Body of pancreas (tissue), 4 donors: ENCODE measurements at places on chromosomes 11 and 22. TPM values are rescaled to one million over a fixed set of nuclear protein-coding genes. Genes with fewer than 3 reads are reported as not detected.

Gene TNNT3
- total RNA-seq: not detected

GRCh38 chr22:48477031-48477721 is 1350.5 kb downstream of the BRD1 start:
- no peaks in the 10 kb centered on the region for H3K36me3 ChIP-seq
- no peaks in the 10 kb centered on the region for H3K27me3 ChIP-seq
- no peak overlapping the region for H3K27ac ChIP-seq
- no peak overlapping the region for H3K4me3 ChIP-seq

Gene SERHL2
- total RNA-seq: 2.6 TPM

GRCh38 chr11:128948583-128948982 is 5.9 kb upstream of the TP53AIP1 start:
- H3K27me3 ChIP-seq: no peaks in the 10 kb centered on the region
- no peaks in the 10 kb centered on the region for H3K36me3 ChIP-seq
- H3K4me3 ChIP-seq: no peak overlapping the region
- no peak for DNase-seq
- H3K4me1 ChIP-seq: peaks cover 10% of the 10 kb centered on the region

Gene CRYBB3
- not detected for total RNA-seq

DNA sequence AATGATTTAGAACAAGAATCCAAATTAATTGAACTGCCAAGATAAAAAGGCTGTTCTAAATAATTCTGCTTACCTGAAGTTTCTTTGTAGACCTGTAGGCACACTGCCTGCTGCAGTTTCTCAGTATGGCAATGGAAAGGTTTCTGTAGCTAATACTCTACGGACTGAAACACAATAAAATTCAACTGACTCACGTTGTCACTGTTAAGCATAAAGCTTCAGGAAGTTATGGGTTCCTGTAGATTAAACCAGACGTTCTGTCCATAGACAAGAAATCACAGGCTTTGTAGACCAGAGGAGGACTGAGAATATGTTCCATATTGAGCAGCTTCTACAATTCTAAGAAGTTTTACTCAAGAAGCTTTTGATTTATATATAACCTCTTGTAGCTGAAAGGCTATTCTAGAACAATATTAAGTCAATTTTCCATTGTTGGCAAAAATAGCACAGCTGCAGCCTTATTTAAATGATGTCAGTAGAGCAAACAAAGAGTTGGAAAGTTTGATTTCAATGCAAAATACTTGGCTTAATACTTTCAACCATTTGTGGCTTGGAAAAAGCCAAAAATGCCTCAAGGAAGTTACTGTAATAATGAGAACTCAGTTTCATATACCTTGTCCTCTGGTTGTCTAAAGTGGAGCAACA is at the start of gene GLYATL2:
GLYATL2 (minus strand) TSS at position 344 of the 645 bp plus-strand sequence. CDS start 5,092 bp downstream, outside the sequence.
- H3K36me3 ChIP-seq: no peaks in the 10 kb centered on the region
- peaks cover 11% of the 10 kb centered on the region for H3K4me1 ChIP-seq
- no peaks in the 10 kb centered on the region for H3K27me3 ChIP-seq
- H3K4me3 ChIP-seq: no peak within 1 kb of the TSS
- no peak within 1 kb of the TSS for H3K27ac ChIP-seq
- no peak for DNase-seq

DNA sequence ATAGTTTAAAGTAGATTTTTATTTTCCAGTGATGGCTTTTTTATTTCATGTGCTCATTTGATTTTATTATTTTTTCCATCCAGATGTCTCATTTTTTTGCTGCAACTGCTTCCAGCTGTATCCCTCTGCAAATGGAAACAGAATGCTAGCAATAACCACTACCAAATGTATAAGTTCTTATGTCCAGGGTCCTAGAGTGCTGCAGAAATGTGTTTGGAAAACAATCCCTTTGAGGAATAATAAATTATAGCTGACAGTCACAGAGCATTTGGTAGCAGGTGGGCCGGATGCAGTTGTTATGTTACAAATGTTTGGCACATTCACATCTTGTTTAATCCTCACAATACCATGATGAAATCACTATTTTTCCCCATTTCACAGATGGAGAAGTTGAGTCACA is 300.7 kb upstream of the PDGFD start:
- H3K4me1 ChIP-seq: no peaks in the 10 kb centered on the region
- DNase-seq: no peak
- H3K27me3 ChIP-seq: no peaks in the 10 kb centered on the region
- no peak overlapping the region for H3K4me3 ChIP-seq
- H3K27ac ChIP-seq: no peak overlapping the region

DNA sequence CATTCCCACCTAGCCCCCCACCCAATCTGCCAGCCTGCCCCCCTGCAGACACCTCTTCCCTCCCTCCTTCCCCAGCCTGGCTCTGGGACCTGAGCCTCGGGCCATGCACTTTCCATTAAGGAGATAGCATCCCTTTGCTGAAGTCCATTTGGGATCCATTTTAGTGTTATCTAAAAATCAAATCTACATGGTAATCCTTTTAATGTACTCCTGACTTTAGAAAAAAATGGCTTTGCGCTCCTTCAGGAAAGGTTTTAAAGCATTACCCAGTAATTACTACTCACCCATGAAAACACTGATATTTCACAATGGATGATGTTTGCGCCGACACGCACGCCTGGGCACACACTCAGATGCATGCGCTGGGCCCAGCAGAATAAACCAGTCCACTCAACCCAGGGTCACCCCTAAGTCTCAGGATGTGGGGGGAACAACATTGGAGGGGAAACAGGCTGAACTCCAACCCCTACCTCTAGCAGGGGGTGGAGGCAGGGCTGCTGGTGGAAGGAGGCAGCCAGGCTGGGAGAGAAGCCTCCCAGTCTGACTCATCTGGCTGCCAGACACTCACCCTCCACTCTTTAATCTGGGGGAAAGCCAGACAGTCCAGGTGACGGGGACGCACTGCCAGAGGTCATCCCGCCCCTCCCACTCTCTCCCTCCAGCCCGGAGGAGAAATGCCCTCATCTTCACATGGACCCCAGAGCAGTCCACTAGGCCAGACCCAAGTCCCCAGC is 29.8 kb downstream of the LMO1 start:
- no peak for DNase-seq
- H3K36me3 ChIP-seq: no peaks in the 10 kb centered on the region
- H3K27me3 ChIP-seq: no peaks in the 10 kb centered on the region
- peaks cover 12% of the 10 kb centered on the region for H3K4me1 ChIP-seq
- H3K4me3 ChIP-seq: no peak overlapping the region

Gene OPCML
- total RNA-seq: under 0.01 TPM

DNA sequence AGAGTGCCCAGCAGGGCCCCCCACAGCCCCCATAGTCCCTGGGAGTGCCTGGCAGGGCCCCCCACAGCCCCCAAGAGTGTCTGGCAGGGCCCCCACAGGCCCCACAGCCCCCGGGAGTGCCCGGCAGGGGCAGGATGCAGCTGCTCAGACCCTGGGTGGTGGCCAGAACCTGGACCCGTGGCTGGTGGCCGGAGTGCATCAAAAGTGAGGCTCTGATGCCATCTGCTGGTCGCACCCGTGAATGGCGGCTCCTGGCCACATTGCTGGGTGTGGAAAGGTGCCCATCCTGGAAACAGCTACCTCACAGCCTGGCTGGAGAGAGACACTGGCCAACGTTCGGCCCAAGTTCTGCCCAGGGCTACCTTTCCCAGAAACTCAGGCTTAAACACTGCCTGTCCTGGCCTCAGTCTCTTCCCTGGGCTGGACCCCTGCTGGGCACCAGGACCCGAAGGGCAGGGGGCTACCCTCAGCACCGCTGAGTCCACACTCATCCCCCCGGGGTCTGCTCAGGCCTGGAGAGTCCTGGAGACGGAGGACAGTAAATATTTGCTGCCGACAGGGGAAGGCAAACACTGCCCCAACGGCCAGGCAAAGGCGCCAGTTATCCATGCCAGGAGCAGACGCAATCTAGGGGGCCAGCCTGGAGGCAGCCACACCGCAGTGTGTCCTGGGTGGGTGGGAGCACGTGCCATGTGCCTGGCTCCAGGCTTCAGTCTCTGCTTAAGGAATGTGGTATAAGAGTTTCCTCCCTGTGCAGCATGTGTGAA is 4.4 kb downstream of the INS start:
- peaks cover 3% of the 10 kb centered on the region for H3K4me1 ChIP-seq
- no peak overlapping the region for H3K27ac ChIP-seq

Gene SCARF2
- total RNA-seq: 9.9 TPM

- no peaks in the 10 kb centered on the region for H3K36me3 ChIP-seq
- DNase-seq: no peak
- H3K4me1 ChIP-seq: peaks cover 22% of the 10 kb centered on the region
- no peak overlapping the region for H3K4me3 ChIP-seq
These were observed 375 bp downstream of the LAYN start for GRCh38 chr11:111540937-111541253.

Gene GP1BB
- 6.2 TPM for total RNA-seq

DNA sequence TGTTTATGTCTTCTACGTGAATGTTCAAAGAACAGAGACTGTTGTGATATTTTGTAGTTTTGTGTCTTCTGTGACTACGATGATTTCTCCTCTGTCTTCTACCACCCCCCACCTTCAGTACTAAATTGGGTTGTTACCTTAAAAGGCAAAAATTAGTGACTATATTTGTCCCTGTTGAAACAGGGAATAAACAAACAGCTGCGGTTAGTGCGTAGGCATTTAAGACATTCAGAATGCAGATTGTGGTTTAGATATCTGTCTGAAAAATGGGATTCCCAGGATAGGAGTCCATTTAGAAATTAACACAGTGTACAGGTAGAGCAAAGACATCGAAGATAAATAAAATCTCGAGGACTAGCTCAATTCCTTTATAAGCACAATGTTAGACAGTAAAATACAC is 15.6 kb upstream of the ARHGAP42 start:
- H3K4me3 ChIP-seq: no peak overlapping the region
- no peak overlapping the region for H3K27ac ChIP-seq
- DNase-seq: no peak
- H3K4me1 ChIP-seq: no peaks in the 10 kb centered on the region

Gene MS4A12
- not detected for total RNA-seq

GRCh38 chr11:67032830-67033551 is 10.1 kb downstream of the SYT12 start:
- H3K4me3 ChIP-seq: no peak overlapping the region
- no peaks in the 10 kb centered on the region for H3K27me3 ChIP-seq
- DNase-seq: no peak
- H3K4me1 ChIP-seq: no peaks in the 10 kb centered on the region
- no peak overlapping the region for H3K27ac ChIP-seq
- H3K36me3 ChIP-seq: no peaks in the 10 kb centered on the region

Gene SPI1
- 10.9 TPM for total RNA-seq

DNA sequence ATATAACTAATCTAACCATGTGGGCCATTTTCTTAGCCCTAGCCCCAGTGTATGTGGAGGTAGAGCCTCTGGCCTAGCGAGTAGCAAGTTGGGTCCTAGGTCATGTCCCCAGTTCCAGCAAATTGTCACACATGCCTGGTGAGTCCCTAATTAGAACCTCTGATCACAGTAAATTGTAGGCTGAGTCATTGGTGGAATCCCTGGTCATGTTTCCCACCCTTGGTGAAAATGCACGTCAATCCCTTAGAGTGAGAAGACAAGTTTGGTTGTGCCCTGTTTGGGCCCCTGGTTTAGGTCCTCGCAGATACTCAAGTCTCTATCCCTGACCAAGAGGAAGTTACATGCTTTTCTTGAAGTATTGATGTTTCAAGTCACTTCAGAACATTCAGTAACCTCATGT is 46.7 kb downstream of the ATM start:
- H3K36me3 ChIP-seq: peaks cover 14% of the 10 kb centered on the region
- H3K27me3 ChIP-seq: no peaks in the 10 kb centered on the region
- no peak overlapping the region for H3K27ac ChIP-seq
- no peak overlapping the region for H3K4me3 ChIP-seq

Gene CELF1
- total RNA-seq: 86.0 TPM

GRCh38 chr11:128928400-128928799 is 14.3 kb downstream of the TP53AIP1 start:
- no peaks in the 10 kb centered on the region for H3K27me3 ChIP-seq
- no peaks in the 10 kb centered on the region for H3K36me3 ChIP-seq
- DNase-seq: no peak
- H3K4me3 ChIP-seq: no peak overlapping the region
- H3K27ac ChIP-seq: no peak overlapping the region

Gene APOL3
- 22.4 TPM for total RNA-seq

Gene RPS25
- total RNA-seq: 1,261 TPM

DNA sequence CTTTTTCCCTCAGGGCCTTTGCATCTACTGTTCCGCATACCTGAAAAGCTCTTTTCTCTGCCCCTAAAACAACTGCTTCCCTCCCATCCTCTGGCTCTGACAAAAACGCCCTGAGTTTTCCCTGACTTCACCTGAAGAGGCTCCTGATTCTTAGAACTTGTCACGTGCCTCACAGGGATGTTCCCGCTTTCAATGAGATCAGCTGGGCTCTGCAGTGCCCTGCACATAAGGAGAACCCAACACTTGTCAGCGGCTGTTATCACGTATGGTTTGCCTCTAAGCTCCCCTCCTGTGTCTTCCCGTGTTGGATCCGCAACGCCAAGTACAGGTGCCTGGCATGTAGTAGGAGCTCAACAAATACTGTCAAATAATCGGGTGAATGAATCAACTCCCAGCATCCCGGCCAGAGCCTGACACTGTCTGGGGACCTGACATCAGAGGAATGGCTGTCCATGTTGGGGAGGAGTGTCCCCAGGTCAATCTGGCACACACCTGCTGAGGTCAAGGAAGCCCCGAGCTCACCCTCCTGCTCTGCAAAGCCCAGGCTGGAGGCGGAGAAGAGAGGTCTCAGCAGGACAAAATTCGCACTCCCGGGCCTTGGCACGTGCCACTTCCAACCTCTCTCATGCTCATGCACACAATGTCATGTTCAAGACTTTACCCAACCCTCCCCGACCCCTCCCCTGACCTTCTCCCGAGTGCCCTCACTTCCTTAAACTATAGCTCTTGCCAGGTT is 4.2 kb upstream of the GRK2 start:
- H3K4me3 ChIP-seq: no peak overlapping the region
- no peaks in the 10 kb centered on the region for H3K27me3 ChIP-seq

Gene BCR
- 71.2 TPM for total RNA-seq

- H3K4me3 ChIP-seq: no peak overlapping the region
- no peaks in the 10 kb centered on the region for H3K27me3 ChIP-seq
- H3K36me3 ChIP-seq: no peaks in the 10 kb centered on the region
- DNase-seq: no peak
- no peaks in the 10 kb centered on the region for H3K4me1 ChIP-seq
These were observed 580.4 kb downstream of the CNTN5 start for GRCh38 chr11:99601179-99601578.

DNA sequence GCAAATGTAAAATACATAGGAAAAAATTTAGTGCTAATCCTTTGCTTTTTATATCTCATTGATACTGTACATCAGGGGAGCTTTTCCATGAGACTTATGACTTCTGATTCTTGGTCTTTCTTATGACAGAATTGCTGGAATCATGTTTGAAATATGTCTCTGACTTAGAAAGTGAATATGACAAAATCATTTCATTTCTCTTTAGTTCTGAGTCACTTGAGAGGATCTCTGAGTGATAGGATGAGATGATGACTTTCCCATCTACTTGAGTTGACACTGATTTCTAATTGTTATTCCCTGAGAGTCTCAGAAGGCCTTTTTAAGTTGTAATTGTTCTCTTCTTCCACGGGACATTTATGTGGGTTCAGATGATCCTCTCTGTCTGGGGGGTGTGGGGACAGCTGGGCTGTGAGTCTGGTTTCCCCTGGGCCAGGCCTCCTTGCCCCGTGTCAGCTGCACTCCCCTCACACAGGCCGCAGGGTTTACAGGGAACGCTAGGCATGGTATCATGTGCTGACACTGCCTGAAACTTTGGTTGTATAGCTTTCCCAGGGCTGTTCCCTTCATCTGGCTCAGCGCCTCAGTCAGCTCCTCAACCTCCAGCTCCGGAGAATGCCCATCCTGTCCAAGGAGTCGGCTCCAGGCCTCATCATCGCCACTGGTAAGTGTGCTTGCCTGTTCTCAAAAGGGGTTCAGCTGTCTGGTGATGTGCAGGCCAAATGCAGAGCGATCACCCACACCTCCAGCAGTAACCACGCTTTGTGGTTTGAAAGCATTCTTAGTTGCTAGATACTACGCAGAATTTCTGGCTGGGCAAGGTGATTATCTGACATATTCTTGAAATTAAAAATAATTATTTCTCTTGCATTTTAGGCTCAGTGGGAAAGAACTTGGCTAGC is 69.5 kb upstream of the SORL1-AS1 start:
- H3K4me1 ChIP-seq: no peaks in the 10 kb centered on the region
